ENCODE measurements at places on chromosomes 1 and 21.

DNA sequence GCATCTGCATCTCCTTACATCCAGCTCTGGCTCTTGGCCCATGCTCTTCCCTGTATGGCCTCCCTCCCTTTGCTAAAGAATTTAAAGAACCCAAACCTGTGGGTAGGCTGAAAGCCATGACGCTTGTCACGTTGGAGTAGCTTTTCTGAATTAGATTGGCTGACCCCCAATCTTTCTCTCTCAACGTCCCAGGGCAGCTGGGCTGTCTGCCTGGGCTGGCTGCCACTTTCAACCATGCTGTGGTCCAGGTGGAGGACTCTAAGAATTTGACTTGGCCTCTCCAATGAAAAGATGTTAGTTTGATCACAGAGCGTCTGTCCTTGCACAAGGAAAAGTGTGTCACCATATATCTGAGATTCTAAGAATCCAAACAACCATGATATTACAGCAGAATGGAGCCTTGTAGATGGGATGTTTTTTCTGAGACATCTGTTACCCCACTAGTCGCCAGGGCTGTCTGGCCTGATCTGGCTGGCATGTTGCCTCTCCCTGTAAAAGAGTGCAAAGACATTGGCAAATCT, 6.5 kb upstream of the IGSF3 start:
- DNase-seq: no peak

DNA sequence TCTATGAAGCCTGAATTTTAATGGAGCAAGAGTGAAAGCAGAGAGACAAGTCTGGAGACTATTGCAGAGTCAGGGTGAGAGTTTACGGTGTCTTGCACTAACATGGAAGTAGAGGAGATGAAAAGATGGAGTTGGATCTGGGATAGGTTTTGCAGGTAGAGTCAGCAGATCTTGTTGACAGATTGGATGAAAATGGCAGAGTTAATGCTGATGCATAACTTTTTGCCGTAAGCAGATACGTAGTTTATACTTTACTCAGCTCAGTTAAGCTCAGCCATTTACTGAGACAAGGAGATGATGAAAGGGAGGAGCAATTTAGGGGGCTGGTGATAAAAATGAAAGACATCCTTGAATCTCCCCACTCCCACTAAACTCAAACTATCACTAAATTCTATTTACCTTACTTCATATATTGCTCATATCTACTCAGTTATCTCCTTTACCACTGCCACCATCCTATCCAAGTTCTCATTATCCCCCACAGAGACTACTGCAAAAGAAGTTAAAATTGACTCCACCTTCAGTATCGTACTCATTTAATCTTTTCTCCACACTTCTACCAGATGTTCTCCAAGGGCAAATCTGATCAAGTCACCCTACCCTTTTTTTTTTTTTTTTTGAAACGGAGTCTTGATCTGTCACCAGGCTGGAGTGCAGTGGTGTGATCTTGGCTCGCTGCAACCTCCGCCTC, 13.8 kb downstream of the C1orf185 start:
- no peak for DNase-seq

DNA sequence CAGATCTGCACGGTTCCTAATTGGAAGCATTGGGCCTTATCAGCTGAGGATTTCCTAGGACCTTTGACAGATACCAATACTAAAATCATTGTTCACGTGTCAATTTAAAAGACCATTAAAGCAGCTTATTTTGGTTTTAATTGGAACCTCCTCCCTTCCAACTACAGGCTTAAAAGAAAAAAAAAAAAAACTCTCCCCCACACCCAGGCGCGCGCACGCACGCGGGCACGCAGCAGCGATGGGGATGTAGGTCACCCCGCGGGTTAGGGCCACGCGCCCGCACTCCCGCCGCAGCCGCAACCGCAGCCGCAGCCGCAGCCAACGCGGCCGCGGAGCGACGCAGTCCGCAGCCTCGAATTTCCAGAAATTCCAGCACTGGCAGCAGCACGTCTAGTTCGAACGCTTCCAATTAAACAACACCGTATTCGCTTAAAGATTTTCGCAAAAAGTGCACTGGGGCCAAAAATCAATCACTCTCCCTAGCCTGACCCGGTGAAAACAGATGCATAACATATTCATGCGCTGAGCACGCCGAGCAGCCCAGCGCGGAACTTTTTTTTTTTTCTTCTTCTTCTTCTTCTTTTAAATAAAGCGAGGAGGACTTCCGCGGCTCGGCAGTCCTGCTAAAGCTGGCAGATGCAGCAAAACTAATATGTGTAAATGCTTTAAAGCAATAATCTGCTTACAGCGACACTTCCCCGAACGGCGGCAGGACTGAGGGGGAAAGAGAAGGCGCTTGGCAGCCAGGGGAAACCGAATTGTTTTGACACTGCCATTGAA, 13.3 kb upstream of the BARHL2 start:
- no peak for DNase-seq

DNA sequence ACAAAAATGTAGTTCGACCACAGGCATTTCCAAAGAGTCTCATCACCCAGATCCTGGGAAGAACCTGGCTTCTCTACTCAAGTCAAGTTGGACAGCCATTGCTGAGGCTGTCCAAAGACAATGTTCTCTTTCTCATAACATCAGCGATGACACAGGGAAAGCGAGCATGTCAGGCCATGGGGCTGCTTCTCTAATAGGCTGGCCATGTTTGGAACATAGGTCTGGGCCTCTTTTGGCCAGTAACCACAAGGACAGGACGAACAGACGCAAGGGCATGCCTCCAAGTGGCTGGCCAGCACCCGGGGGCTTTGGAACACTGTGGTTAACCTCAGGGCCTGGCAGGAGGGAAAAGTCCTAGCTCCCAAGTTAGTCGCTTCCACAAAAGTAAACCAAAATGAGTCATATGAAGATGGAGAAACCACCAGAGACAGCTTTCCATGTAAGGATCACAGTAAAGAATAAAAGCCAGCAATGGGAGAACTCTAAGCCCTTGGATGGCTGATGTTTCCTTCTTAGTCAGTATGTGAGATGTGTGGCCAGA, 80.6 kb upstream of the SLC44A3 start:
- no peak for DNase-seq

GRCh38 chr1:88979054-88979748, 13.2 kb downstream of the KYAT3 start:
- DNase-seq: no peak

DNA sequence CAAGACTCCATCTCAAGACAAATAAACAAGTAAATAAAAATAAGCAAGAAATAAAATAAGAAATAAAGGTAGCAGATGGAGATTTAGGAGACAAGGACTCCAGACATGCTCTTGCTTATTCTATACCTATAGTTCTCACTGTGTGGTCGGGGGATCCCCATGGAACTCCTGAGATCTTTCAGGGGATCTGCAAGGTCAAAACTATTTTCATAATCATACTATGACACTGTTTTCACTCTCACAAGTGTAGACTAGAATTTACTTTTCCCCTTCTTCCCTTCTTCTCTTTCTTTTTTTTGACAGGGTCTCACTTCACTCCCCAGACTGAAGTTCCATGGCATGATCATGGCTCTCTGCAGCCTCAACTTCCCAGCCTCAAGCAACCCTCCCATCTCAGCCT, 29.8 kb upstream of the NLRP3 start:
- no peak for DNase-seq

DNA sequence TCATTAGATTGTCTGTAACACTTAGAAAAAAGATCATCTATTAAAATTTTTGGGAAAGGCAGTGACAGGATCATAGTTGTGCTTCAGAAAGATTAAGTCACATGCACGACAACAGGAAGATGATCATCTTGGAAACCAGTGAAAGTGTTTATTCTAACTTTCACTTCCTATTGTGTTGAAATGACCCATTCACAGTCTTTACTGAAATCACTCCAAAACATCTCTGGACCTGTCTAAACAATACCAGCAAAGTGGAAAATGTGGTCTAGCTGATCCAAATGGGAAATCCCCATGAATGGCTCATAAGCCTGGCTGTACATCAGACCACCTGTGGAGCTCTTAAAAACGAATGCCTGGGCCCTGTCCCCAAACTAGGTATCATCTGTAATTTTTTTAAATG, 111.1 kb upstream of the ETV3 start:
- no peak for DNase-seq

- DNase-seq: no peak
Measured at GRCh38 chr1:227192163-227192562, 126.1 kb downstream of the CDC42BPA start.

- no peak for DNase-seq
Measured at GRCh38 chr1:151166505-151166956, 587 bp downstream of the SCNM1 start.

DNA sequence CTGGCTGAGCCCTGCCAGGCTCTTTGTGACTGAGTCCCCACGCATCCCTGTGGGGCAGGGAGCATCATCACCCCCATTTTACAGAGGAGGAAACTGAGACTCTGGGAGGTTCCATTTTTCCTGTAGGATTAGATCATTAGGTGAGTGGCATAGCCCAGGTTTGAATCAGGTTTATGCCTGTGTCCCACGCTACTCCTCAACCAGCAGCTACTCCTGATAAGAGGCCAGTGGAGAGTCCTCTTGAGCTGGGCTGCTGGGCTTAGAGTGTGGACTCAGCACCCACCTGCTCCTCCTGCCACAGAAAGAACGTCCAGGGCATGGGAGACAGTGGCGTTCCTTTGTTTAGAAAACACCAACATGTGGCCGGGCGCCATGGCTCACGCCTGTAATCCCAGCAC, 30.7 kb downstream of the TNFRSF1B start:
- DNase-seq: no peak

DNA sequence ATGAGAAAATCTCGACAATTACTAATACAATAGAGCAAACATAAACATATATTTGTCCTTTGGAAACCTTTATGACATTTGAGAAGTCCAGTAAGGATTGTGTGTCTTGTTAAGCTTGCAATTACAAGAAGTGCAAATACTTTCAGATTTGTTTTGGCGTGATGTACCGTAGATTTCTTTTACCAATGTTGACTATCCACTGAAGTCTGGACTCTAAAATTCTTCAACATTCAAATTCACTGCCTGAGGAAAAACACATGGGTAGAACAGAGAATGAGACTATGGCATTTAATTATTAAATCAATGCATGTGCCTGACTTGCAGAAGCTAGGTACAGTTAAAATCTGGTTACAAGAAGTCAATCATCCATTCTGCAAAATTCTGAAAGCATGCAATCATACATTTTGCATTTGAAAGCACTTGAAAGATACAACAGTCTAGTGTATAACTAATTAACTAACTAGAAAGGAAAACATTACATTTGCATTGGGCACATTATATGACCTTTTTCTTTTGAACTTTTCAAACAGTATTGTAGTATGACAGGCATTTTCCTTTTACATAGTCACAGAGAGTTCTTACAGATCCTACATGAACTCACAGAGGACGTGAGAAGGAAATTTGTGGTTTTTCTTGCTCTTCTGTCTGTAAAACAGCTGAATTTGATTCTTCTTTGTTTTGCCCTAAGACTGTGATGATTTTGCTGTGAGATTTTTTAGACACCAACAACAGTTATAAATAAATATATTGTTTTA, 511.1 kb upstream of the ADGRL4 start:
- DNase-seq: no peak

- DNase-seq: no peak
Measured at GRCh38 chr1:91798740-91799139, 87.2 kb downstream of the TGFBR3 start.

DNA sequence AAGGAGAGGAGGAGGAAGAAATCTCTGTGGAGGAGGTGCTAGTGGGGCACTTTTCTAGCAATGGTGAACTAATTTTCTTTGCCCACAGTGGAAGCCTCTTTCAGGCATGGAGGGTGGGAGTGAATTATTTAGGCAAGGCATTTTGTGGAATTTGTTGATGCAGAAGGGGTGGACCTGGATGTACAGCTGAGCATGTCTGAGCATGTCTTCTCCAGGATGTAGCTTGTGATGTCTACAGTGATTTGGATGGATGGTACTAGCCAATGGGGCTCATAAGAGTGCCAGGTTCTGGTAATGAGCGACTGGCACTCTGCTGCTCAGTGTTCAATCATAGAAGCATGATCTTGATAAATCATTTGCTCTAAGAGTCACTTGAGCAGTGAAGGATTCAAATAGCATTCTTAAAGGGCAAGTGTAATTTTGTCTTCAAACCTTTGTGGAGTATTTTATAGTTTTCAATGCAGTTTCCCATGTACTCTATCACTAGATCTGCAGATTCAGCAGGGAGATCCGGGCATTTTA, 153.9 kb upstream of the LMO4 start:
- peak; percentile 12 for DNase-seq

DNA sequence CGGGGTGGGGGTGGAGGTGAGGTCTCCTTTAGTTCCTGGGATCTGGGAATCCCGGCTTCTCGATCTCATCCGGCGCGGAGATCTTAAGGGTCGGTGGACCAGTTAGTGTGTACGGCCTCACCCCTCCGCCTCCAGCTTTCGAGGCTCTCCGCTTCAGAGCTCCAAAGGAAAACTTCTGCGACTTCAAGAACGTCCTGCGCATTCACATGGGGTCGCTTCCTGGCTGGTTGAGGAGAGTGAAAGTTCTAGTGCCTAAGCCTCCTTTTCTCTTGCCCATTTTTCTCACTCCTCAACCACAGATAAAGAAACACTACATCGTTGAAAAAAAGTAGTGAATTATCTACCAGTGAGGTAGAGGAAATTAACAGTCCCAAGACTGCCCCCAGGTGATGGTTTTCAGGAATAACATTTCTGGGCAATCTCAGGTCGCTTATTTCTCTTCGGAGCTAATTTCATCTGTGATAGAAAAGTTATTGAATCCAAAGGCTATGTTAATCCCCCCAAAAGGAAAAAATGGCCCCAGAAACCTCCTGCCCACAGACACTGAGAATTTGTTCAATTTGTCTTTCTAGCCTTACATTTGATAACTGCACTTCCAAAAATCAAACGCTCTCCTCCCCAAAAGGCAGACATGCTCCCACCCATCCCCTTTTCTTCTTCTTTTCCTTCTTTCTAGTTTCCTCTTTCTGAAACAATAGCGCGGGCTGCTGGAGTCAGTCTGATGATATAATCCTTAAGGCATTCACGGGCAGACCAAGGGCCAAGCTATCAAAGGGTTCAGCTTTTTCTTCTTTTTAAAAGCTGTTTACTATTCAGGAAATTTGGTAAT, 20.6 kb upstream of the TBX15 start:
- DNase-seq: peak; percentile 69

DNA sequence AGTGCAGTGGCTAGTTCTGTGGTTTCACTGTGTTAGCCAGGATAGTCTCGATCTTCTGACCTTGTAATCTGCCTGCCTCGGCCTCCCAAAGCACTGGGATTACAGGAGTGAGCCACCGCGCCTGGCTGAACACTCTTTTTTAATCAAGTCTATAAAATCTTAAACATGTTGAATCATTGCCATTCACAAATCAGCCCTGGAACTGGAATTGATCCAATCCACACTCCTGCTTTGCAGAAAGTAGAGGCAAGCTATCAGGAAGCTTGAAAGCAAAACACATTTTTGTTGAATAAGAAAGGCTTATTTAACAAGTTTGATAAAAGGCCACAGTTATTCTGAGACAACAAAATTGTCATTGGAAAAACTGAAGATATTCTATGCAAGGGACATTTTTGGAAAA, 18.3 kb upstream of the EFHD2 start:
- no peak for DNase-seq

GRCh38 chr1:98792123-98792522, 130.6 kb downstream of the SNX7 start:
- no peak for DNase-seq

DNA sequence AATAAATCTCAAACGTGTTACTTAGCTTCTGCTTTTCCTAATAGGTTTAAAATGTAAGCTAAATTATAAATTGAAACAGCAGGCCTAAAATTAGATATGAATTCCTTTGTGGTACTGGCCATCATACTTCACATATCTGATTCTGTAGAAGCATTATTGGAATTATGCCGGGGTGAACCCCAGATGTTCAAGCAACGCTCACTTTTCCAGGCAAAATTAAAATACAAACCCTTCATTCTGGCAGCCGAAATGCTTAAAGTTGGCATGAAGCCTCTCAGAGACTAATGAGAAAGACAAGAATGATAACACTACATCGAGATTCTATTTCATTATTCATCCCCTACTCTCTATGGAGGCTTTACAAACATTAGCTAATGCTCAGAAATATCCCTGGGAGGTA, 1352.7 kb upstream of the ADGRL2 start:
- no peak for DNase-seq

Data from NCI-H345 (cell line).